ENCODE measurements at places on chromosomes 1 and 21. TPM values are rescaled to one million over a fixed set of nuclear protein-coding genes. Genes with fewer than 3 reads are reported as not detected.
A peak's percentile ranks its signal among the peaks of the same experiment; 100 is the strongest.

Gene CA14
- polyA plus RNA-seq: 0.35 TPM

GRCh38 chr1:167081594-167082156 is 8.5 kb downstream of the GPA33 start:
- H3K27me3 ChIP-seq: no peaks in the 10 kb centered on the region
- H3K27ac ChIP-seq: no peak overlapping the region
- DNase-seq: no peak
- no peak overlapping the region for H3K4me3 ChIP-seq

DNA sequence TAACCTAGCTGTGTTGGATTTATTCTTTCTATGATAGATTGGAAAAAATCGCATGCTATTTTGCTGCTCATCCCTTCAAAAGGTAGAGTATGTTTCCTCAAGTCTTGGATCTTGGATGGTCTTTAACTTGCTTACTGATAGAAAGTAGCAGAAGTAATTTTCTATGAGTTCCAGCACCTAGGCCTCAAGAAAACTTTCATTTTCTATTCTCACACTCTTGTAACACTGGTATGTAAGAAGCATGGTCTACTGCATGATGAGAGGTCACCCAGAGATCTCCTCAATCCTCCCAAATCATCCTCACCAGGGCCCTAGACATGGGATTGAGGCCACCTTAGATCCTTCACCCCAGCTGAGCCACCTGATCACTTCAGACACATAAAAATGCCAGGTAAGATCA is 7.2 kb downstream of the SPTA1 start:
- H3K4me1 ChIP-seq: no peaks in the 10 kb centered on the region
- H3K4me3 ChIP-seq: no peak overlapping the region
- no peak overlapping the region for H3K27ac ChIP-seq
- no peaks in the 10 kb centered on the region for H3K36me3 ChIP-seq
- no peak for DNase-seq
- no peaks in the 10 kb centered on the region for H3K27me3 ChIP-seq

Gene CYP4A11
- not detected for polyA plus RNA-seq

GRCh38 chr1:181440510-181440909 is 42.8 kb upstream of the CACNA1E start:
- H3K27ac ChIP-seq: no peak overlapping the region
- H3K36me3 ChIP-seq: no peaks in the 10 kb centered on the region
- DNase-seq: no peak

Gene SLAMF7
- 109 TPM for polyA plus RNA-seq

GRCh38 chr1:25651824-25652741 is 35.5 kb downstream of the MAN1C1 start:
- H3K4me1 ChIP-seq: no peaks in the 10 kb centered on the region
- no peaks in the 10 kb centered on the region for H3K36me3 ChIP-seq
- no peak for DNase-seq

Gene ANKRD35
- not detected for polyA plus RNA-seq

DNA sequence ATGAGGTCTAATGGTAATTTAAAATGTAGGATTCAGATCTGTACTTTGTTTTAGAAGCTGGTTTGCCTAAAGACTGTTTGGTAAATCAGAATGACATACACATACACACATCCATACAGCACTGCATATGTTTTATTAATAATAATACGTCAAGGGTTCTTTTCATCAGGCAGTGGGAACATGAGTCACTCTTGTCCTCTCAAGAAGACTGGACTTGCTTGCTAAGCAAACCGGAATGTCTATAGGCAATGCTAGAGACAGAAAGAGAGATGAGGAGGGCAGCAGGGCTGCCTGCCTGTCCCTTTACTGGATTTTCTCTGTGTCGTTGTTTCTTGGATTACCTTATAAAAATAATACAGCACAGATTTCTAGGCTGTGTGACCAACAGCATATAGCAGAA is 119.1 kb upstream of the GALNT2 start:
- no peak overlapping the region for H3K4me3 ChIP-seq
- H3K4me1 ChIP-seq: no peaks in the 10 kb centered on the region
- H3K36me3 ChIP-seq: no peaks in the 10 kb centered on the region
- no peak overlapping the region for H3K27ac ChIP-seq
- no peak for DNase-seq

DNA sequence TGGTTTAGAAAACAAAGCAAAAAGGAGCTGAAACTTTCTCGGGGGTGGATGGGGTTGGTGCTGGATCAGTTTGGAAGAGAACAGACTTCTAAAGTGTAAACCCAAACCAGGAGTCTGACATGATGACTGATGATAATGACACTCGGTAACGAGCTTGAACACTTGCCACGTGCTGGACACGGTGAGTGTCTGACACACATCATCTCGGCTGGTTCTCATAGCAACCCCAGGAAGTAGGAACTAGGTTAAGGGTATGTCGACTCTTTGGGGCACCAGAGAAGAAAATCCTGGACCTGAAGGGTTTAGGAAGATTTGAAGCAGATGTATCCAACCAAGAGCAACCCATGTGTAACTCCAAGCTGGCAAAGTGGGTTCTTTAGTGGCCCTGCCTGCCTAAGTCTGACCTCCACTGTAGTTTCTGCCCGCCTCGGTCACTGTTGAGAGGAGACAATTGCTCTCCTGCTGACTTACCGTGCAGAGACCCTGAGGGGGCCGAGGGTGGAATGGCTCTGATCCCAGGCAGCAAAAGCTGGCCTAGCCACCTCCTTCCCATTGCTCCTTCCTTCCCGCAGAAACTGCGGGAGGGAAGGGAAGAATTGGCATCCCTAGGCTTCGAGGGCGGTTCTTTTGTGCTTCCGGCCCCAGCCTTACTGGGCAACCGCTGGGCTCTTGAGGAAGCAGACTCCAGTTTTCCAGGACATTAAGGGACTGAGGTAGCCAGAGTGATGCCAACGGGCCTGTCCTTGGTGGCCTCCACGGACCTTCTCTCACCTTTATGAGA is 156.0 kb downstream of the TOMM20 start:
- peaks cover 77% of the 10 kb centered on the region for H3K4me1 ChIP-seq
- H3K4me3 ChIP-seq: no peak overlapping the region
- no peak for DNase-seq
- no peaks in the 10 kb centered on the region for H3K36me3 ChIP-seq
- no peaks in the 10 kb centered on the region for H3K27me3 ChIP-seq

- H3K27me3 ChIP-seq: no peaks in the 10 kb centered on the region
- peaks cover 53% of the 10 kb centered on the region for H3K36me3 ChIP-seq
- peaks cover 15% of the 10 kb centered on the region for H3K4me1 ChIP-seq
- DNase-seq: peak; percentile 89
- H3K27ac ChIP-seq: peak overlapping the region; percentile 55
Measured at GRCh38 chr21:46253610-46254124, 25.1 kb upstream of the LSS start.

- no peak overlapping the region for H3K4me3 ChIP-seq
- no peak overlapping the region for H3K27ac ChIP-seq
- no peaks in the 10 kb centered on the region for H3K36me3 ChIP-seq
- H3K27me3 ChIP-seq: no peaks in the 10 kb centered on the region
- H3K4me1 ChIP-seq: no peaks in the 10 kb centered on the region
Measured at GRCh38 chr21:32584472-32584871, 851 bp downstream of the TCP10L start.

Gene MFSD2A
- 14.8 TPM for polyA plus RNA-seq

DNA sequence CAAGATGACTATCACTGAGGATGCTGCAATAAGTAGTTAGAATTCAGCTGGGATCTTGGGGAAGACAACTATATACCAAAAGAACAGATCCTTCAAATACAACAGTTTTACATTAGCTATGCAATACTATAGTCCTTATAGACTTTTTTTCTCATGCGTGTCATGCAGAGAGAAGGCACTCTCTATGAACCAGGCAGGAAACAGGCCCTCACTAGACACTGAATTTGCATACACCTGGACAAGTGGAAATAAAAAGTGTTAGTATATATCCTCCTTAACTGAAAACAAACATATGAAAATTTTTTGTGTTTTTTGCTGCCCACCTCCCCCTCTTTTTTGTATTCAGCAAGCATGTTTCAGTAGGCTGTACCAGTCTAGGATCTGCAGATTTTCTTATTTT is 29.9 kb downstream of the TMCO1 start:
- no peak overlapping the region for H3K27ac ChIP-seq
- no peak for DNase-seq
- peaks cover 2% of the 10 kb centered on the region for H3K36me3 ChIP-seq
- H3K4me3 ChIP-seq: no peak overlapping the region
- H3K27me3 ChIP-seq: no peaks in the 10 kb centered on the region
- H3K4me1 ChIP-seq: peaks cover 12% of the 10 kb centered on the region

Gene LIPI
- 0.08 TPM for polyA plus RNA-seq

- H3K4me1 ChIP-seq: no peaks in the 10 kb centered on the region
- H3K4me3 ChIP-seq: no peak overlapping the region
- H3K27me3 ChIP-seq: no peaks in the 10 kb centered on the region
- no peaks in the 10 kb centered on the region for H3K36me3 ChIP-seq
- no peak for DNase-seq
Measured at GRCh38 chr1:56915960-56916359, 49.9 kb downstream of the C8B start.

Gene GGPS1
- polyA plus RNA-seq: 29.9 TPM

Gene COL6A2
- 0.34 TPM for polyA plus RNA-seq

Gene KCNK2
- polyA plus RNA-seq: not detected

DNA sequence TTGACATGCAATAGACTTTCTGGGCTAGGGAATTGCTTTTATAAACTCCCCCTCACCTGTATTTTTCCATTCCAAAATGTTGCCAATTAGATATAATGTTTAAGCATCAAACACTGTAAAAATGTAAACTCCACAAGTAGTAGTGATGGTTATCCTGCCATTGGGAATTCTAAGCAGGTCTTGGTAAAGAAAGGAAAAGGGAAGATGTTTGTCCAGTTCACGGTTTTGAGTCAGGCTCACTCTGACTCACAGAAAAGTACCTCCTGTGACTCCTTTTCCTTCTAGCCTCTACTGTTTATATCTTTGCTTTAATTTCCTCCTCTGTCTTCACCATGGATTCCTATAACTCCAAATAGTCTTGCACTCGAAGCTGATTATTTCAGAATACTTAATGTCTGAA is 19.0 kb upstream of the PTPN14 start:
- no peaks in the 10 kb centered on the region for H3K4me1 ChIP-seq
- no peak overlapping the region for H3K4me3 ChIP-seq
- no peak for DNase-seq
- H3K27me3 ChIP-seq: no peaks in the 10 kb centered on the region

GRCh38 chr1:175364424-175365076 is 172.0 kb upstream of the KIAA0040 start:
- H3K27me3 ChIP-seq: no peaks in the 10 kb centered on the region
- 0 out of 2 replicates have a peak overlapping the region, but pooled peaks have one; percentile 11 for H3K27ac ChIP-seq
- H3K4me3 ChIP-seq: no peak overlapping the region
- H3K4me1 ChIP-seq: peaks cover 9% of the 10 kb centered on the region
- peak; percentile 41 for DNase-seq

GRCh38 chr1:15578921-15579682 is 5.7 kb downstream of the AGMAT start:
- H3K27me3 ChIP-seq: no peaks in the 10 kb centered on the region
- peak overlapping the region; percentile 75 for H3K27ac ChIP-seq
- DNase-seq: peak; percentile 46
- H3K36me3 ChIP-seq: no peaks in the 10 kb centered on the region

DNA sequence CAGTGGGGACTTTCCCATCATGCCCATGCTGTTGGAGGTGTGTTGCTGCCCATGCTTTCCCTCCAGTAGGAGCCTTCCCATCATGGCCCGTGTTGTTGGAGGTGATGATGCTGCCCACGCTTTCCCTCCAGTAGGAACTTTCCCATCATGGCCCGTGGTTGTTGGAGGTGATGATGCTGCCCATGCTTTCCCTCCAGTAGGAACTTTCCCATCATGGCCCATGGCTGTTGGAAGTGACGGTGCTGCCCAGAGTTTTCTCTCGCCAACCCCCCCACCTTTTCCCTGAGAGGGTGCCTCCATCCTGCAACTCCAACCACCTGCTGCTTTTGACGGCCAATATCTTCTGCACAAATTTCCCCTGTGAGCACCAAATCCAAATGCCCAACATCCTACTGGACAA is 205.7 kb downstream of the TOMM20 start:
- no peak overlapping the region for H3K27ac ChIP-seq
- no peak for DNase-seq
- H3K36me3 ChIP-seq: no peaks in the 10 kb centered on the region
- H3K4me3 ChIP-seq: no peak overlapping the region
- H3K4me1 ChIP-seq: peaks cover 34% of the 10 kb centered on the region

GRCh38 chr1:102837551-102837950 is 270.8 kb downstream of the COL11A1 start:
- no peaks in the 10 kb centered on the region for H3K27me3 ChIP-seq
- no peaks in the 10 kb centered on the region for H3K36me3 ChIP-seq
- no peak overlapping the region for H3K4me3 ChIP-seq
- no peak for DNase-seq

- H3K36me3 ChIP-seq: no peaks in the 10 kb centered on the region
- DNase-seq: no peak
- H3K4me1 ChIP-seq: no peaks in the 10 kb centered on the region
- no peaks in the 10 kb centered on the region for H3K27me3 ChIP-seq
- no peak overlapping the region for H3K27ac ChIP-seq
- H3K4me3 ChIP-seq: no peak overlapping the region
Measured at GRCh38 chr1:28265577-28265976, 6.3 kb downstream of the SESN2 start.

GRCh38 chr21:16422702-16423101 is 692.9 kb downstream of the USP25 start:
- no peaks in the 10 kb centered on the region for H3K36me3 ChIP-seq
- no peaks in the 10 kb centered on the region for H3K27me3 ChIP-seq
- no peak for DNase-seq
- no peak overlapping the region for H3K4me3 ChIP-seq
- no peak overlapping the region for H3K27ac ChIP-seq

Gene YIPF1
- polyA plus RNA-seq: 20.5 TPM

GRCh38 chr21:31213787-31214186 is 130.3 kb downstream of the TIAM1 start:
- H3K27me3 ChIP-seq: no peaks in the 10 kb centered on the region
- H3K36me3 ChIP-seq: no peaks in the 10 kb centered on the region
- no peak overlapping the region for H3K4me3 ChIP-seq
- no peaks in the 10 kb centered on the region for H3K4me1 ChIP-seq
- DNase-seq: no peak
- no peak overlapping the region for H3K27ac ChIP-seq

- H3K27me3 ChIP-seq: peaks cover 27% of the 10 kb centered on the region
- no peaks in the 10 kb centered on the region for H3K36me3 ChIP-seq
- DNase-seq: no peak
- no peak overlapping the region for H3K27ac ChIP-seq
- H3K4me1 ChIP-seq: no peaks in the 10 kb centered on the region
- no peak overlapping the region for H3K4me3 ChIP-seq
Measured at GRCh38 chr1:61083013-61083806, 849 bp downstream of the NFIA start.

Gene TRABD2B
- polyA plus RNA-seq: not detected

GRCh38 chr1:48777219-48777895 is 666 bp upstream of the BEND5 start:
- no peaks in the 10 kb centered on the region for H3K4me1 ChIP-seq
- H3K36me3 ChIP-seq: no peaks in the 10 kb centered on the region
- H3K4me3 ChIP-seq: no peak overlapping the region
- H3K27me3 ChIP-seq: peaks cover 7% of the 10 kb centered on the region

Gene KCNA3
- 1.7 TPM for polyA plus RNA-seq

Gene SPRTN
- polyA plus RNA-seq: 13.9 TPM

Gene RAB7B
- not detected for polyA plus RNA-seq

GRCh38 chr1:247854899-247855545 is 2.0 kb upstream of the TRIM58 start:
- H3K27ac ChIP-seq: no peak overlapping the region
- H3K27me3 ChIP-seq: peaks cover 1% of the 10 kb centered on the region
- DNase-seq: no peak
- H3K36me3 ChIP-seq: no peaks in the 10 kb centered on the region
- no peak overlapping the region for H3K4me3 ChIP-seq
- H3K4me1 ChIP-seq: no peaks in the 10 kb centered on the region

Gene OR10J4
- polyA plus RNA-seq: not detected

GRCh38 chr1:169115891-169116585 is 9.5 kb downstream of the ATP1B1 start:
- H3K36me3 ChIP-seq: peaks cover 4% of the 10 kb centered on the region
- H3K27ac ChIP-seq: 0 out of 2 replicates have a peak overlapping the region, but pooled peaks have one; percentile 20
- H3K4me3 ChIP-seq: no peak overlapping the region
- peaks cover 8% of the 10 kb centered on the region for H3K4me1 ChIP-seq
- DNase-seq: peak; percentile 66

Data from GM12878 (cell line).